ENCODE measurements at places on chromosomes 16 and 17. TPM values are rescaled to one million over a fixed set of nuclear protein-coding genes. Genes with fewer than 3 reads are reported as not detected.

The TMEM204 gene
- total RNA-seq: not detected

The GRIN2A gene
- 1.8 TPM for total RNA-seq

The GDPD3 gene
- total RNA-seq: 1.5 TPM

DNA sequence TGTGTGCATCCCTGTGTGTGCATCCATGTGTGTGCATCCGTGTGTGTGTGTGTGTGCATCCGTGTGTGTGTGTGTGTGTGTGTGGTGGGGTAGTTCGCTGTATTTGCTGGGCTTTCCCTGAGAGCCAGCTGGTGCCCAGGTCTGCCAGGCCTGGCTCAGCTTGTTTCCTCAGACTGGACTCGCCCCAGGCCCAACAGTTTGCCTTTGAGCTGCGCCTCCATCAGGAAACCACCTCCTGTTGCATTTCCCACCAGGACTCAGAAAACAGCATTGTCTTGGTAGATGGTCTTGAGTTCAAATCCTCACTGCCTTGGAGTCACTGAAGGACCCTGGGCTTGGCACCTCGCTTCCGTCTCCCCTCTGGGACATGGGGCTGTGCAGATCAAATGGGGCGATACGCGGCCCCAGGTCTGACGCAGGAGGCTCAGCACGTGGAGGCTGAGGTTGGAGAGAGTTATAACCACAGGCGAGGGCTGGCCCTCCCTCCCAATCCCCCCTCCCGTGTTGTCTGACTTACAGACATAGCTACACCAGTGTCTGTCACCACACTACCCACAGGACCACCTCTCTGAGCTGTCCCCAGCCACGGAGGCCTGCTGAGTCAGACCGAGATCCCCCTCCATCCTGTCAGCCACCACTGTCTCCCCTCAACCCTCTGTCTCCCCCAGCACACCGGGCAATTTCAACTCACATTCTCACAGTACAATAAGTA is 4.7 kb downstream of the ITGAE start:
- H3K27me3 ChIP-seq: no peaks in the 10 kb centered on the region
- no peaks in the 10 kb centered on the region for H3K4me1 ChIP-seq
- no peaks in the 10 kb centered on the region for H3K36me3 ChIP-seq
- no peak overlapping the region for H3K27ac ChIP-seq

DNA sequence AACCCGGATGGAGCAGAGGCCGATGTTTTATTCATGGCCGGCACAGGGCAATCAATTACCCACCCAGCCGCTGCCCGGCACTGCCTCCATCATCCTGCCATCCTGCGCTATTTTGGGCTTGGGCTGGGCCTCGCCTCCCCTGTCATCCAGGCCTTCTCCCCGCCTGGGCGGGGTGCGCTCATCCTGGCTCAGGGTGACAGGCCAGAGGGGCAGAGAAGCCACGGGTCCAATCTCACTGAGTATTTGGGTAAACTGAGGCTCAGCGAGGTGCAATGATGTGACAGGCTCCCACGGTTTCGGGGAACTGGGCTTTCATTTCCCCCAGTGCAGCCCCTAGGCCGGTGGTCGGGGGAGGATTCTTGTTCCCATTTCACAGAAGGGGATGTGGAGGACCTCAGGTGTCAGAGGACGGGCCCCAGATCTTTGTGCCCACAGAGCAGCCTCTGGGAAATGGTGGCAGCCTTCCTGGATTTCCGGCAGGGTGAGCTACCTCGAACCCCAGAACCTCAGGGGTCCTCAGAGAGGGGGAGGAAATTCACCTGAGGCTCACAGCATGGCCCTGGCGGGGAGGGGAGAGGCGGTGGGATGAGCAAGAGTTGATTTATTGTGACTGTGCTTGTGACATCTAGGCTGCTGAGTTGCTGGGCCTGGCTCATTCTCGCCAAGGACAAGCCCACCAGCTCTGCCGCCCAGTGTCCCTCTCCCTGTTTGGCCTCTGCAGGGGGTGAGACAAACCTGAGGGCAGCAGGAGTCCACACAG is 23.8 kb upstream of the KCNJ12 start:
- H3K4me3 ChIP-seq: no peak overlapping the region
- DNase-seq: no peak
- no peaks in the 10 kb centered on the region for H3K27me3 ChIP-seq
- no peaks in the 10 kb centered on the region for H3K4me1 ChIP-seq
- no peaks in the 10 kb centered on the region for H3K36me3 ChIP-seq

GRCh38 chr17:7992924-7993323 is 9.5 kb upstream of the GUCY2D start:
- H3K27ac ChIP-seq: no peak overlapping the region
- no peak overlapping the region for H3K4me3 ChIP-seq
- DNase-seq: no peak
- no peaks in the 10 kb centered on the region for H3K4me1 ChIP-seq

DNA sequence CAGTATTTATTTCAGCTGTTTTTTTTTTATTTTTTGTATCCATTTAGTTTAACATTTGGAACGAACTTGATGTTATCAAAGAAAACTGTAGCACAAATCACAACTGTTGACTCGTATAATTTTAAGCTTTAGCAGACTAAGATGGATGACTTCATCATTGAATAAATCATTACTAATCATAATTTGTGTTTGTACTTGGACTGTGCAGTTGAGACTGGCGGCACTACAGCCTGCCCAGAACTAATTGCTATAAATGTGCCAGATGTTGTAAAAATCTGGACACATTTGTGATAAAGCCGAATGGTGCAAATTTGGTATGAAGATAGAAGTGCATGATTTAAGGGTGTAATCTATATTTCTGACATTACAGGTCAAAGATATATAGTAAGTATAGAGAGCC is 897.7 kb upstream of the CDH8 start:
- no peaks in the 10 kb centered on the region for H3K36me3 ChIP-seq
- peaks cover 4% of the 10 kb centered on the region for H3K4me1 ChIP-seq
- H3K27ac ChIP-seq: no peak overlapping the region
- no peaks in the 10 kb centered on the region for H3K27me3 ChIP-seq
- H3K4me3 ChIP-seq: no peak overlapping the region
- DNase-seq: no peak

GRCh38 chr17:2911035-2911754 is 115.0 kb downstream of the RAP1GAP2 start:
- no peak overlapping the region for H3K4me3 ChIP-seq
- no peaks in the 10 kb centered on the region for H3K4me1 ChIP-seq
- H3K27ac ChIP-seq: no peak overlapping the region
- H3K27me3 ChIP-seq: no peaks in the 10 kb centered on the region

- no peaks in the 10 kb centered on the region for H3K27me3 ChIP-seq
- DNase-seq: no peak
- H3K27ac ChIP-seq: no peak overlapping the region
- H3K4me3 ChIP-seq: no peak overlapping the region
- peaks cover 35% of the 10 kb centered on the region for H3K4me1 ChIP-seq
Measured at GRCh38 chr17:17822189-17822588, 14.6 kb downstream of the SREBF1 start.

- no peak overlapping the region for H3K4me3 ChIP-seq
- H3K4me1 ChIP-seq: no peaks in the 10 kb centered on the region
- no peak overlapping the region for H3K27ac ChIP-seq
- no peaks in the 10 kb centered on the region for H3K36me3 ChIP-seq
- no peak for DNase-seq
- no peaks in the 10 kb centered on the region for H3K27me3 ChIP-seq
Measured at GRCh38 chr16:11251525-11252481, 4.2 kb downstream of the SOCS1 start.

DNA sequence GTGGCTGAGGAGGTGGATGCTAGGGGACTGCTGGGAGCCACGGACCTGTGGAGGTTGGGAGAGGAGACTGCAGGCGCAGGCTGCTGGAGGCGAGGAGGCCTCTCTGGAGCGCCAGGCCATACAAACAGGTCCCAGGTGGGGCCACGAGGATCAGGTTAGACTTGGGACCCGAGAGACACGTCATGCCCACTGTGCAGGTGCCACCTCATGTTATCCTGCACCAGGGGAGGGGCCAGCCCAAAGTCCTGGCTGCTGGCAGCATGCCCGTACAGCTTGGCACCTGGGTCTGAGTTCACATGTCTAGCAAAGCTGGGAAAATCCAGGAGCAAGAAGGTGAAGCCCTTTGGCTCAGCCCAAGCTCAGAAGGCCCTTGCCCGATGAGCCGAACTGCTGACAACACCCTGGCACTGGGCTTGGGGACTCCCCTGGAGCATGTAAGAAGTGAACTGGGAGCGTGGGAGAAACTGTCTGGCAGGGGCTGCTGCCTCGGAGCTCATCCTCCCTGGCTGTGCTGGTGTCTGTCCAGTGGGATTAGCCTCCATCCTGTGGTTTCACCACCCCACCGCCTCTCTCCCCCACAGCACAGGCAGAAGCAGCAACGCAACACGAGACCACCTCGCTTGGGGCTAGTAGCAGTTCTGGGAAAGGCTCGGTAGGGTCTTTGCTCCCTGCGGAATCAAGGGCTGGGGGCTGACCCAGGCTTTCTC is 5.3 kb downstream of the ARHGDIA start:
- H3K27ac ChIP-seq: no peak overlapping the region
- peaks cover 4% of the 10 kb centered on the region for H3K36me3 ChIP-seq
- no peak overlapping the region for H3K4me3 ChIP-seq
- no peaks in the 10 kb centered on the region for H3K27me3 ChIP-seq
- no peak for DNase-seq
- H3K4me1 ChIP-seq: peaks cover 28% of the 10 kb centered on the region

DNA sequence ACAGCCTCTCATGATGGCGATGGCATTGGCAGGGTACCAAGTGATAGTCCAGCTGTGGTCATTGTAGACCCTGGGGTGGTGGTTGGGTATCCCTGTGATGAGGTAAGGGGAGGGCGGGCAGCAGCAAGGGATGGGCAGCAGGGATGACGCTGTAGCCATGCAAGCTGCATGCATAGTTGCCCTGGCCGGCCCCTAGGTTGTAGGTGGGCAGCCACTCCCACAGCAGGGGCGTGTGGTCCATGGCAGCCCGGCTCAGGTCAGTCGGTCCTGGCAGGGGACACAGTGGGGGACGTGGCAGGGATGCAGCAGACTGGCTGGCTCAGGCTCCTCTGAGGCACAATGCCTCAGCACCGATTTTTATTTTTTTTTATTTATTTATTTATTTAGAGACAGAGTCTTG is 8.7 kb downstream of the DRC3 start:
- no peak overlapping the region for H3K4me3 ChIP-seq
- no peaks in the 10 kb centered on the region for H3K4me1 ChIP-seq
- no peaks in the 10 kb centered on the region for H3K27me3 ChIP-seq
- DNase-seq: no peak

GRCh38 chr16:29757950-29758466 is 12.2 kb upstream of the C16orf54 start:
- no peak overlapping the region for H3K4me3 ChIP-seq
- H3K27ac ChIP-seq: no peak overlapping the region
- no peaks in the 10 kb centered on the region for H3K36me3 ChIP-seq
- no peaks in the 10 kb centered on the region for H3K4me1 ChIP-seq
- DNase-seq: no peak

GRCh38 chr17:31254654-31255053 is 42.4 kb downstream of the OMG start:
- DNase-seq: no peak
- no peaks in the 10 kb centered on the region for H3K36me3 ChIP-seq
- no peak overlapping the region for H3K27ac ChIP-seq
- no peaks in the 10 kb centered on the region for H3K27me3 ChIP-seq
- no peaks in the 10 kb centered on the region for H3K4me1 ChIP-seq
- no peak overlapping the region for H3K4me3 ChIP-seq

GRCh38 chr16:55444754-55445485 is 34.1 kb upstream of the MMP2 start:
- H3K27ac ChIP-seq: no peak overlapping the region
- H3K27me3 ChIP-seq: no peaks in the 10 kb centered on the region
- H3K4me3 ChIP-seq: no peak overlapping the region
- no peaks in the 10 kb centered on the region for H3K4me1 ChIP-seq

- H3K4me1 ChIP-seq: peaks cover 4% of the 10 kb centered on the region
- no peak overlapping the region for H3K4me3 ChIP-seq
- no peaks in the 10 kb centered on the region for H3K27me3 ChIP-seq
Measured at GRCh38 chr17:1143573-1143972, 36.2 kb downstream of the ABR start.

DNA sequence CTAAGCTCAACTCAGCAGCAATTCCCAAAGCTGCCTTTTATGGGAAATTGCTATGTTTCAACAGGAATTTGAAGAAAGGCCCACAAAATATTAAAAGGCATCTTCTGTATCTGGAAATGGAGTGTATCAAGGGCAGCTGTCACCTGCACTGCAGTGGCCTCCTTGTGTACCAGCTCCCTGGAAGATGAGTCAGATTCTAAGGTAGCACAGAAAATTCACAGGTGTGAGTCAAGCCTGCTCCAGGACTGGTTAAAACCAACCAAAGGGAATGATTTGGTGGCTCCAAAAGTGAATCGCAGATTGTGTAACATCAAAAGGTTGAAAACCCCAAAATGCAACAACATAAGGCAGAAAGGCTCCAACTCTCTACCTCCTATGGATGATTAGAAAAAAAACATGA is 296.4 kb downstream of the GRIN2A start:
- DNase-seq: no peak
- H3K4me3 ChIP-seq: no peak overlapping the region
- H3K36me3 ChIP-seq: no peaks in the 10 kb centered on the region
- H3K27me3 ChIP-seq: no peaks in the 10 kb centered on the region

GRCh38 chr16:71257768-71258167 is 27.2 kb upstream of the HYDIN start:
- H3K36me3 ChIP-seq: no peaks in the 10 kb centered on the region
- H3K4me1 ChIP-seq: no peaks in the 10 kb centered on the region
- no peak overlapping the region for H3K4me3 ChIP-seq
- no peak overlapping the region for H3K27ac ChIP-seq

GRCh38 chr16:47204736-47205504 is 61.2 kb upstream of the NETO2 start:
- H3K36me3 ChIP-seq: no peaks in the 10 kb centered on the region
- H3K4me3 ChIP-seq: no peak overlapping the region
- no peaks in the 10 kb centered on the region for H3K4me1 ChIP-seq
- DNase-seq: no peak

- no peaks in the 10 kb centered on the region for H3K27me3 ChIP-seq
- H3K36me3 ChIP-seq: peaks cover 70% of the 10 kb centered on the region
- no peak overlapping the region for H3K27ac ChIP-seq
- DNase-seq: no peak
- no peak overlapping the region for H3K4me3 ChIP-seq
Measured at GRCh38 chr16:69166221-69166833, 20.6 kb upstream of the SNTB2 start.

DNA sequence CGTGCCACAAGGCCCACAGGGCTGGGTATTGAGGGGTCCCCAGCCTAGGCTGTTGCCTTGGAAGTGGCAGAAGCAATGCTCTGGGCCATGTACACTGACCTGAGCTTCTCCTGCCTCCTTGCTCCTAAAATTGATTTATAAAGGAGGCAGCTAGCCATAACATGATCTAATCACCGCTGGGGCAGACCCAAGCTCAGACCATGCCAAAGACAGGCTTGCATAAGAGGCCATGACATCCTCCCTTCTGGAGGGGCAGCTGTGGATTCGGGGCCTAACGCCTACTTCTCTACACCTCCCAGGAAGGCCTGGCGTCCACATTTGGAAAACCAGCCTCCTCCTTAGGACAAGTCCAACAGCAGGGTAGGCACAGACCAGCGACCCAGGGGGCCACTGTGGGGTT is 12.3 kb downstream of the HSD11B2 start:
- H3K27ac ChIP-seq: no peak overlapping the region
- no peak overlapping the region for H3K4me3 ChIP-seq
- H3K27me3 ChIP-seq: no peaks in the 10 kb centered on the region
- no peak for DNase-seq
